ENCODE measurements at places on chromosomes 1 and 21. TPM values are rescaled to one million over a fixed set of nuclear protein-coding genes. Genes with fewer than 3 reads are reported as not detected.

DNA sequence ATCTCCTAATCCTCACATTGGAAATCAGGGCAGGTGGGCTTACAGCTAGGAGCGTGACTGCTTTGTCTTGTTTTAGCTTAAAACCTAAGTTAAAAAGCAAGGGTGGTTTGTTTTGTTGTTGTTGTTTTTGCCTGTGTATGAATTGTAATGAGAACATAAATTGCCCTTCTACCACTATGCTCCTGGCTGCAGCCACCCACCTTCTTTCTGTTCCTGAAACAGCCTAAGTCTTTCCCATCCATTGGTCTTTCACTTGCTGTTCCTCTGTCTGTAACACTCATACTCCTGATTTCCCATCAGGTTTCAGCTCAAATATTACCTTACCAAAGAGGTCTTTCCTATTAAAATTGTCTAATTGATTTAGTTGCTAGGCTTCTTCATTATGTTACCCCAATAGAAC is 604 bp upstream of the TMEM79 start:
- peaks cover 20% of the 10 kb centered on the region for H3K36me3 ChIP-seq
- peaks cover 6% of the 10 kb centered on the region for H3K4me1 ChIP-seq
- no peak overlapping the region for H3K27ac ChIP-seq

DNA sequence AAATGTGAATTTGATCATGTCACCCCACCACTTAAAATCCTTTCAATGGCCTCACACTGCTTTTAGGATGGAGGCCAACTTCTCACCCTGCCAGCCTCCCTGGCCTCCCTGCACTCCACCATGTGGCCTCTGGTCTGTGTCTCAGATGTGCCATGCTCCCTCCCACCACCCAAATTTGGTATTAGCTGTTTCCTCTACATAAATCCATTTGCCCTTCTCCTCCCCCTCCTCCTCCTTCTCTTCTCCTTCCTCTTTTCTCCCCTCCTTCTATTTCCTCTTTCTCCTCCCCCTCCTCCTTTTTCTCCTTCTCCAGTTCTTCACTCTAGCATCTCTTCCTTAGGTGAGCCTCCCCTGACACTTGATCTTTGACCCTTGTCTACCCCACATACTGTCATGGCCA is 16.7 kb upstream of the GUCA2B start:
- H3K27me3 ChIP-seq, result no peaks in the 10 kb centered on the region
- no peak for DNase-seq
- no peak overlapping the region for H3K27ac ChIP-seq
- H3K4me1 ChIP-seq, result no peaks in the 10 kb centered on the region
- no peaks in the 10 kb centered on the region for H3K36me3 ChIP-seq

DNA sequence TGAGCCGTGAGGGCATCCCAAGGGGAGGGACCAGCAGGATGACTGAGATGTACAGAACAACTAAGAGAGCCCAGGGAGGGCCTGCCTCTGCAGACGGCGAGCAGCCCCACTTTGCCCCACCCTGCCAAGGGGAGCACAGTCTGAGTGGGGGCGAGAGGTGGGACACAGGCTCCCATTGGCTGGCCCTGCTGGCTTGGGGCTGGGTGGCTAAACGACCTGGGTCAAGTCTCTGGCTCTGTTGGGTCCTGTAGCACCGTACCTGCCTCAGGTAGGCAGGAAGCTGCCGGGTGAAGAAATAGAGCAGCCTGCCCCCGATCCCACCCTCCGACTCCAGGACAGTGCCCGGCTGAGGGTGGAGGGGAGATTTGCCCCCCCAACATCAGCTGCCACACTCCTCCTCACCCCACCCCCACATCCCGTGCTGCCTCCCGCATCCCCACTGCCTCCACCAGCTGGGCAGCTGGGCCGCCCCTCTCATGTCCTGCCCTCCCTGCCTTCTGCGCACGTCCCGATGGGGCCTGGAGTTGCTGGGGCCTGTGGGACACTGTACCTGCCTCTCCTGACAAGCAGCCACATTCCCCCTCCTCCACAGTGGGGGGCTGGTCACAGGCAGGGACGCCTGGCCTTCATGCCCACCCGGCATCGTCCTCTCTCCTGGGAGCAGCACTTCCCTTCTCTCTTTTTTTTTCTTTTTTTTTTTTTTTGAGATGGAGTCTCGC is 12.6 kb upstream of the PLEKHG5 start:
- H3K4me3 ChIP-seq, result no peak overlapping the region
- no peak for DNase-seq
- no peaks in the 10 kb centered on the region for H3K4me1 ChIP-seq
- H3K27me3 ChIP-seq, result peaks cover 2% of the 10 kb centered on the region
- no peaks in the 10 kb centered on the region for H3K36me3 ChIP-seq

- peak; percentile 93 for DNase-seq
- H3K27me3 ChIP-seq, result peaks cover 14% of the 10 kb centered on the region
These were observed 55.4 kb downstream of the CAMK2N1 start for GRCh38 chr1:20430355-20431175.

- DNase-seq, result no peak
- no peak overlapping the region for H3K4me3 ChIP-seq
- no peaks in the 10 kb centered on the region for H3K27me3 ChIP-seq
- H3K36me3 ChIP-seq, result no peaks in the 10 kb centered on the region
- H3K4me1 ChIP-seq, result no peaks in the 10 kb centered on the region
These were observed 633.3 kb downstream of the LMO4 start for GRCh38 chr1:87961992-87962391.

GRCh38 chr1:37294529-37294928 is 179.9 kb upstream of the ZC3H12A start:
- H3K4me3 ChIP-seq, result no peak overlapping the region
- H3K4me1 ChIP-seq, result no peaks in the 10 kb centered on the region
- H3K27me3 ChIP-seq, result no peaks in the 10 kb centered on the region
- no peaks in the 10 kb centered on the region for H3K36me3 ChIP-seq
- no peak for DNase-seq

- H3K4me3 ChIP-seq, result no peak overlapping the region
- H3K27ac ChIP-seq, result no peak overlapping the region
- H3K27me3 ChIP-seq, result no peaks in the 10 kb centered on the region
- DNase-seq, result no peak
- peaks cover 35% of the 10 kb centered on the region for H3K4me1 ChIP-seq
These were observed 7.7 kb downstream of the YBX1 start for GRCh38 chr1:42689912-42690311.

DNA sequence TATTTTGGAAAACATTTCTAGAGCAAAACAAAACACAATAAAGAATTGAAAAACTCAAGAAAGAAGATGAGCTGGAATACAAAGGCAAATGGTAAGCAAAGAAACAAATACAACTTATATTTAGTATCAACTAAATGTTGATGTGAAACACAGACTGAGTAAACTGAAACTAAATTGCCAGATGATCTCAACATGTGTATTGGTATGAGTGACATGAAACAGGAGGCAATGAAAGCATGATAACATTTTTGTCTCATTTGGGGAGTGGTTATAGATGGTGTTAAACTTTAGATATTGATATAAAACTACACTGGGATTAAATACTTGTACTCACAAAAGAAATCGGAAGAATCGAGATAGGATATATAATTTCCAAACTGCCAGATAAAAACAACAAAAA is 805.6 kb upstream of the CXADR start:
- no peak overlapping the region for H3K4me3 ChIP-seq
- no peak for DNase-seq
- no peaks in the 10 kb centered on the region for H3K36me3 ChIP-seq
- no peaks in the 10 kb centered on the region for H3K27me3 ChIP-seq

Gene NHLH1
- total RNA-seq, result not detected

GRCh38 chr1:231638647-231639046 is 12.1 kb downstream of the DISC1 start:
- no peaks in the 10 kb centered on the region for H3K36me3 ChIP-seq
- no peaks in the 10 kb centered on the region for H3K4me1 ChIP-seq
- H3K27ac ChIP-seq, result no peak overlapping the region
- DNase-seq, result no peak
- H3K4me3 ChIP-seq, result no peak overlapping the region

GRCh38 chr21:46122237-46122671 is 24.3 kb downstream of the COL6A2 start:
- no peaks in the 10 kb centered on the region for H3K4me1 ChIP-seq
- peaks cover 46% of the 10 kb centered on the region for H3K36me3 ChIP-seq
- no peak for DNase-seq
- H3K27ac ChIP-seq, result no peak overlapping the region
- H3K4me3 ChIP-seq, result no peak overlapping the region

Gene IGFN1
- not detected for total RNA-seq

GRCh38 chr1:101474039-101474665 is 237.3 kb downstream of the S1PR1 start:
- H3K27ac ChIP-seq, result no peak overlapping the region
- H3K4me3 ChIP-seq, result no peak overlapping the region
- DNase-seq, result no peak

DNA sequence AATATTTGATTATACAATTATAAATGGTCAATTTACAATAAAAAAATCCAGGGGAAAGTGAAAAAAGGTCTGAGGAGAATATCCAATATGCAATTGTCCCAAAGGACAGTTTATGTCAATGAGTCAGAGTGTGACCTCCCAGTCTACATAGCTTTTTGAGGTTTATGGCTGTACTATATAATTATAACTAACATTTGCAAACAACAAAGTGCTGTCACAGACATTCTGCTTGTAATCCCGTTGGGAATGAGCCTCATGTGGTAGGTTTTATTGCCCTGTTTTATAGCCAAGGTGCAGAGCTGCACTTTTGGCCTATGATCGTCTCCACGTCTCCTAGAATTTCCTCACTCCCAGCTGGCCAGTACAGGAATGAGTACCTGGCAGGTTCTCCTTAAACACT is 103.8 kb downstream of the ADSS2 start:
- peak; percentile 17 for DNase-seq
- H3K4me3 ChIP-seq, result no peak overlapping the region
- no peak overlapping the region for H3K27ac ChIP-seq
- H3K4me1 ChIP-seq, result no peaks in the 10 kb centered on the region

Gene PGLYRP4
- total RNA-seq, result not detected

Gene DYNLT5
- total RNA-seq, result 6.6 TPM

Gene TDRD10
- not detected for total RNA-seq

DNA sequence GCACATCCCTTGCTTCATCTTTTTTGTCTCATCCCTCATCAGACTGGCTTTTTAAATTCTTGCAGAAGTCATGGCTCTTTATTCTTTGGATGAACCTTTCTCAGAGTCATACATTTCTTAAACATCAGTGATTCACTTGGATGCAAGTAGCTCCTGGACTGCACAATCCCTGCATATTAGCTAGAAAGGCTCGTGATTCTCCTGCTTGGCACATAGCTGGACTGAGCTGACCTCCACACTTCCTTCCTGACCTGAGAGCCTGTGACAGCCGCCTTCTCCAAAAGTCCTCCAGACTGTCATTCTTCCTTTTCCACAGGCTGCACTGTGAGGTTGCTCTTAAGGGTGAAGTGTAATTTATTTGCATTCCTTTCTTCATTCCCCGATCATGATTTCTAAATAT is 109.4 kb downstream of the RGL1 start:
- no peak overlapping the region for H3K27ac ChIP-seq
- no peak overlapping the region for H3K4me3 ChIP-seq
- no peaks in the 10 kb centered on the region for H3K36me3 ChIP-seq

DNA sequence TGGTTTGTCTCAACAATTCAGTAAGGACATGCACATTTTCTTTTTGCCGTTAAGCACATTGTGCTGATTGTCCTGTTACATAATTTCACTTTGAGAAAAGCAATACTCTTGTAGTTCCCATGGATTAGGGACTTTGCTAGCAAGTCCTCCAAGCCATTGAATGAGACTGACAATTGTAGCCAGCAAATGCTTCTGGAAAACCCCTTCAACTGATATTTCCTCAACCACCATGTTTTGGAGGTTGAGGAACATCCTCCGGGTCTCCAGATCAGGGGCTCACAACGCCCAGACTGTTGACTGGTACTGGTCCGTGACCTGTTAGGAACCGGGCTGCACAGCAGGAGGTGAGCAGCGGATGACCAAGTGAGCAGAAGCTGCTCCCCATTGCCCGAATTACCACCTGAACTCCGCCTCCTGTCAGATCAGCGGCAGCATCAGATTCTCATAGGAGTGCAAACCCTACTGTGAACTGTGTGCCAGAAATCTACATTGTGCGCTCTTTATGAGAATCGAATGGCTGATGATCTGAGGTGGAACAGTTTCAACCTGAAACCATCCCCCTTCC is 24.1 kb downstream of the ACTN2 start:
- no peaks in the 10 kb centered on the region for H3K27me3 ChIP-seq
- H3K4me1 ChIP-seq, result no peaks in the 10 kb centered on the region
- H3K36me3 ChIP-seq, result no peaks in the 10 kb centered on the region

DNA sequence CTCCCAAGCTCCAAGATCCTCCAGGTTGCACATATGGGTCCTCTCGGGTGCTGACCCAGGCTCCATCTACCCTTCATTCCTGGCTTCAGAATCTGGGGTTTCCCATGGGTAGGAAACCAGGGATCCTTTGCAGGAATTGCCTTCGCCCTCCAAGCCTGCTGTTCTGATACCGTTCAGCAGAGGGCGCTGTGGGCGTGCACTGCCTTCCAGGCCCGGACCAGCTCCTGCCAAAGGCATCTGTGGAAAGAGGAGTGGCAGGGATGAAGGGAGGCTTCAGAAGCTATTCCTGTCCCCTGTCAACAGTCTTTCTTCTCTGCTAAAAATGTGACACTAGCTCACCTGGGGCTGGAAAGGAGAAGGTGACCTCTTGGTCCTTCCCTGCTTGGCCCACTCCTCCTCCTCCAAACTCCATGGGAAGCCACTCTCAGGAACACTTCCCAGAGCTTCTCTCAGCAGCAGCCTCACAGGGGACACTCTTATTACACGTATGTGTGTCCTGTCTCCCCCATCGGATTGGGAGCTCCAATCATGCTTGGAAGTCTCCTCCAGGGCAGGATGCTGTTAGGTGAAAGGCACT is 71.2 kb downstream of the VWA5B1 start:
- no peak overlapping the region for H3K4me3 ChIP-seq
- peak; percentile 97 for DNase-seq
- peaks cover 91% of the 10 kb centered on the region for H3K27me3 ChIP-seq
- H3K36me3 ChIP-seq, result no peaks in the 10 kb centered on the region
- H3K27ac ChIP-seq, result no peak overlapping the region
- H3K4me1 ChIP-seq, result no peaks in the 10 kb centered on the region

DNA sequence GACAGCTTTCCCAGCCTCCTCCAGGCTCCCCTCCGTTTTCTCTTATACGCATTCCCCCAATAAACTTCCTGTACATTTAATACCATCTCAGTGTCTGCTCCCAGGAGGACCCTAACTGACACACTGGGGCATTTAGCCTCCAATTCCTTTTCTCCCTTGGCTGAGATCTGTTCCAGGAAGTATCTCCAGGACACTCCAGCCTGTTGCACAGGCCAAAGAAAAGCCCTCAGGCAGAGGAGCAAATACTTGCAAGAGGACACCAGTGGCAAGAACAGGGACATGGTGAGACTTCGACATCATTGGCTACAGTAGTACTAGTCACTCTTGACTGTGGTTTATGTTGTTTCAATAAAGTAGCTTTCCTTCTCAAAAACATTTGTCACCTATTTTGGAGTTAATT is 4.7 kb upstream of the SYNJ1 start:
- H3K27ac ChIP-seq, result no peak overlapping the region
- H3K36me3 ChIP-seq, result peaks cover 47% of the 10 kb centered on the region
- no peaks in the 10 kb centered on the region for H3K4me1 ChIP-seq
- no peak overlapping the region for H3K4me3 ChIP-seq
- no peak for DNase-seq
- no peaks in the 10 kb centered on the region for H3K27me3 ChIP-seq

GRCh38 chr1:175040324-175040879 is 17.2 kb upstream of the MRPS14 start:
- no peaks in the 10 kb centered on the region for H3K36me3 ChIP-seq
- H3K27ac ChIP-seq, result no peak overlapping the region
- H3K27me3 ChIP-seq, result no peaks in the 10 kb centered on the region
- no peak overlapping the region for H3K4me3 ChIP-seq
- H3K4me1 ChIP-seq, result no peaks in the 10 kb centered on the region
- DNase-seq, result no peak

Data from endodermal cell (in vitro differentiated cells).